CD4-positive, alpha-beta T cell treated with Interleukin-4 for 4 hours (primary cell): ENCODE measurements at places on chromosomes 12 and 14.

GRCh38 chr14:99475179-99475578 lies 5.5 kb downstream of the SETD3 start:
- DNase-seq: no peak

DNA sequence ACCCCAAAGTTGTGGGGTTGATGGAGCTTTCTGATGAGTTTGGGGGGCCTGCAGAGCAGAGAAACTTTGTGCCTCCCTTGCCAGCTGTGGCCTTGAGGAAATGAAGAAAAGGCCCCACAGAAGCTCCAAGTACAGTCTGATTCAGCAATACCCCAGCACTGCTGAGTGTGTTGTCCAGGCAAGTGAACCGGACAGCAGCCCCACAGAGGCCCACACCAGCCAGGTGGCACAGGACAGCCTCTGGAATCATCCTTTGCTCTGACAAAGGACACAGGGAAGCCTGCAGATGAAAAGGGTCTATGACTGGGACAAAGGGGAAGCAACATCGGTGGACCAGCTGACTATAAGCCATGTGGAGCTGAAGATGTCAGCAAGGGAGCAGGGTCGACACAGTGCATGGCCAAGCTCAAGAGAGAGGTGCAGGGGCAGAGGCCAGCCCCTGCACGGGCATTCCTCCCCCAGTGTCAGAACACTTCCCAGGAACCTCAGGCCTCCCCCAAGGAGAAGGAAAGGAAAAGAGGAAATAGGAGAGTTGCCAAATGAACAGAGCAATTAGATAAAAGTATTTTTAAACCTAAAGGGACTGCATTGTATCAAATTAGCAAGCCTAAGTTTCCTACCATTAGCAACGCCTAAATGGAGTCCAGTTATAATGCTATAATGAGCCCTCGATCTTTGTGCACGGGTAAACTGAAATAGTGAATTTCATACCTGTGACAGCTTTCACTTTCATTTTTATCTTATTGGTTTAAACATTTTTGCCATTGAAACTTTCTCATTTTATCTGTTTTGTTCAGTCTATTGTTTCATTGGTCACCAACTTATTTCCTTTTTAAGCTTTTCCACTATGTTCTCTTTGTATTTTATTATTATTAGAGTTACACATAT lies 46.3 kb upstream of the PTGDR start:
- peak; percentile 29 for DNase-seq

- DNase-seq: peak; percentile 17
Observed at GRCh38 chr12:92078167-92079053, 67.2 kb downstream of the BTG1 start.

GRCh38 chr12:113130457-113131135 lies 5.0 kb downstream of the RASAL1 start:
- no peak for DNase-seq

GRCh38 chr12:65200007-65200665 lies 30.8 kb downstream of the LEMD3 start:
- DNase-seq: no peak

- DNase-seq: no peak
Observed at GRCh38 chr14:43855556-43855955, 651.5 kb downstream of the FSCB start.

- DNase-seq: peak; percentile 88
Observed at GRCh38 chr14:69643430-69644200, 32.2 kb downstream of the SUSD6 start.

DNA sequence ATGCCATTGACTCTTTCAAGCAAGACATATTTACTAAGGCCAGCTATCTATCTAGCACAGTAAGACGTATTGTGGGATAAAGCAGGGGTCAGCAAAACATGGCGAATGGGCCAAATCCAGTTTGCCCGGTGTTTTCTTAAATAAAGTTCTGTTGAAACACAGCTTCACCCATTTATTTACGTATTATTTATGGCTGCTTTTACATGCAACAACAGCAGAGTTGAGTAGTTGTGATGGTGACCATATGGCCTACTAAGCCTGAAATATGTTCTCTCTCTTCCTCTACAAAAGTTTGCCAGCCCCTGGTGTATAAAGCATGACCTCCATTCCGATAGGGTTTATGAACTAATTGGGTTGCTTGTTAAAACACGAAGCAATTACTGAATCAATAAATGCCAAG lies 322.1 kb downstream of the CCDC91 start:
- no peak for DNase-seq

GRCh38 chr12:116125956-116126566 lies 151.4 kb downstream of the MED13L start:
- no peak for DNase-seq

DNA sequence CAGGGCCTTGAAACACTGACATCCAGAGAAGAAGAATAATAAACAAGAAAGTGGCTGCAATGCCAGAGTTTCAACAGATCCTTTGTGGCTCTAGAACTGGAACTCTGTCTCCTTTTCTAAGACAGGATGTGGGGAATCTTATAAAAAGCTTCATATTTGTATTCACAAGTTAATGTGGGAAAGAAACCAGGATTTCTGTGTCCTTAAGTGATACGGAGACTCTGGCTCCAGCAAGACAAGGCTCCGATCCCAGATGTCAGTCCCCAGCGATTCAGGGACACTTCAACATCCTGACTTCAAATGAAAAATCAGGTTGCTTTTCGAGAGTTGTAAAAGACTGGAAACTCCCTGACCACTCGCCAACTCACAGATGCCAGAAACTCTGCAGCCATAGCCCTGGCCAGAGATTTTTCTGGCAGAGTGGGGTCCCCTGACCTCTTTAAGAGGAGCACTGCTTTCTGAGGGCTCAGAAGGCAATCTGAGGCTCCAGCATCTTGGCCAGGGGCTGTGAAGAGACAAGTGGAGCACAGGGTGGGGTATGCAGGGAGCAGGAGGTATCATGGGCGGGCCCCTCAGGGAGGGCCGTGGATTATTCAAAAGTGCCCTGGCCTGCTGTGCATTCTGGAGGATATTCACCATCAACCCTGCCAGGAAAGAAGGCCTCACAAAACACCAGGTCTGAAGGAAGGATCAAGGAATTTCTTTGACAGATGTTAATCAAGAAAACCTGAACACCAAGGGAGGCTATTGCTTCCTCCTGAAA lies 53.3 kb downstream of the TMX1 start:
- no peak for DNase-seq

DNA sequence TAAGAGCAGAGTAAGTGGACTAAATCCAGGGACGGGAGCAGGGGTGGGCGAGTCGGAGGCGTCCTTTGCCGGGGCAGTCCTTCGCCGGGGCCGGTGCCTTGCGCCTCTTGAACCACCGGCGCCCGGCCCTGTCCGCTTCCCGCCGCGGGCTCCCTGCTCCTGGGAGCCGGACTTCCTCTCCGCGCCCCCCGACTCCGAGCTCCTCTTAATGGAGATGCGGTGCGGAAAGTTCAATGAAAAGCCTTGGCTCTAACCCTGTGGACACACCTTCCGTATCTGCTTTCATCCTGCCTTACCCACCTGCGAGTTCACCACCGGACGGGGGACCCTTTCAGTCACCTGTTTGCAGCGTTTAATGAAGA lies 412 bp downstream of the FGFR1OP2 start:
- DNase-seq: peak; percentile 13

DNA sequence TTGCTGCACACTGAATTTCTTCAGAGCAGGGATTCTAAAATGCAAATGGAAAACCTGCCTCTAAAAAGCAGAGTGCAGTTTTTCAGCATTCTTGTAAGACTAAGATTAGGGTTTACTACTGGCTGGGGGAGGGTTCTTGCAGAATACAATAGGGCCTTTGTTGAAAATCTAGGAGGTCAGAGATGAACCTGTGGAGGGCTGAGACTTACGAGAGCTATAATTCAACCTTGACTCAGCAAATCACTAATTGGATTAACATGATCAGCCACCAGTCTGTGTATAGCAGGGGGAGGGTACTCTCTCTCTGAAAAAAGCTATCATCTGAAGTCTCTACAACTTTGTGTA lies 92.6 kb upstream of the HIF1A start:
- no peak for DNase-seq

- no peak for DNase-seq
Observed at GRCh38 chr14:63735720-63736119, 7.9 kb upstream of the SGPP1 start.

DNA sequence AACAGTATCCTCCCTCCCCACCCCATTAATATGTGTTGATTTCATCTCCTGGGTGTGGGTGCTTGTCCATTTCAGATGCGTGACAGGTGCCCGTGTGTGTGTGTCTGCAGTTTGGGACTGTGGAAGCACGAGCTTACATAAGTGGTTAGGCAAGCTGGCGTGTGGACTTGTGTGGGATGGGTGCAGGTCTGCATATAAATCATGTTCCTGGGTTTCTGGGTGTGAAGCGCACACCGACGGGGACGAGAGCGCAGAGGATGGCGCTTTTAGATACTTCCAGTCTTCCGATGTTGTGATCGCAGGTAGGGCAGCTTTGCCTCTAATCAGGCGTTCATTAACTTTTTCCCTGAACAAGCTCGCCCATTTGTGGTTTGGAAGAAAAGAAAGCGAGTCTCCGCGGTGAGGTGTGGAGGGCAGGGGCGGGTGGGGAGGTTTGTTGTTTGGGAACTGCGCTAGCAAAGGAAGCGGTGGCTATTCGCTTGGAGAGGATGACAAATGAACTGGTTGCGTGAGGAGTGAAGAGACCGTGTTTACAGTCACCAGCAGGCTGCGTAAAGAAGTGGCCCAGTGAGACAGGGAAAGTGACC lies 865 bp downstream of the RGS6 start:
- no peak for DNase-seq
